Uterine smooth muscle cell (primary cell): ENCODE measurements at places on chromosomes 11 and 22. TPM values are rescaled to one million over a fixed set of nuclear protein-coding genes. Genes with fewer than 3 reads are reported as not detected.

The MGAT3 gene
- total RNA-seq = under 0.01 TPM in 1 of 2 replicates, not detected in the other

The TMPRSS5 gene
- total RNA-seq = under 0.01 and 0.50 TPM in 2 replicates

The CATSPER1 gene
- under 0.01 TPM in 1 of 2 replicates, not detected in the other for total RNA-seq

The RIMBP3B gene
- total RNA-seq = 0.11 TPM in 1 of 2 replicates, not detected in the other

The DLG2 gene
- 0.75 and 1.1 TPM in 2 replicates for total RNA-seq

The CHST1 gene
- total RNA-seq = 0.89 and 1.7 TPM in 2 replicates

The PAK1 gene
- total RNA-seq = 43.1 and 54.2 TPM in 2 replicates

The SLC43A3 gene
- 85.2 and 98.7 TPM in 2 replicates for total RNA-seq

The APOL1 gene
- 9.8 and 21.5 TPM in 2 replicates for total RNA-seq

The BLID gene
- 22.4 and 22.6 TPM in 2 replicates for total RNA-seq

The C1QTNF5 gene
- 3.5 and 15.2 TPM in 2 replicates for total RNA-seq

The CHRM1 gene
- not detected in 2 replicates for total RNA-seq

The INPP5J gene
- total RNA-seq = 0.11 and 0.12 TPM in 2 replicates

The NEFH gene
- 0.37 and 0.44 TPM in 2 replicates for total RNA-seq

The NPTXR gene
- 2.0 and 4.6 TPM in 2 replicates for total RNA-seq

The FLRT1 gene
- total RNA-seq = 0.12 TPM in 1 of 2 replicates, not detected in the other

The SCGB1A1 gene
- total RNA-seq = not detected in 2 replicates

The MRGPRF gene
- 33.6 and 44.1 TPM in 2 replicates for total RNA-seq

The CSRP3 gene
- not detected in 2 replicates for total RNA-seq

The DDI1 gene
- total RNA-seq = not detected in 2 replicates

The HEPACAM gene
- total RNA-seq = under 0.01 TPM in 1 of 2 replicates, not detected in the other

The ZNF280B gene
- total RNA-seq = 1.00 and 1.1 TPM in 2 replicates

The TPBGL gene
- 0.11 TPM in 1 of 2 replicates, not detected in the other for total RNA-seq

The TBX1 gene
- total RNA-seq = 0.12 TPM in 1 of 2 replicates, not detected in the other

The OMP gene
- 0.75 TPM in 1 of 2 replicates, not detected in the other for total RNA-seq
